ENCODE measurements at places on chromosomes 12 and 14.
A peak's percentile ranks its signal among the peaks of the same experiment; 100 is the strongest.

- no peak for DNase-seq
Observed at GRCh38 chr14:61631045-61631687, 64.1 kb upstream of the HIF1A start.

DNA sequence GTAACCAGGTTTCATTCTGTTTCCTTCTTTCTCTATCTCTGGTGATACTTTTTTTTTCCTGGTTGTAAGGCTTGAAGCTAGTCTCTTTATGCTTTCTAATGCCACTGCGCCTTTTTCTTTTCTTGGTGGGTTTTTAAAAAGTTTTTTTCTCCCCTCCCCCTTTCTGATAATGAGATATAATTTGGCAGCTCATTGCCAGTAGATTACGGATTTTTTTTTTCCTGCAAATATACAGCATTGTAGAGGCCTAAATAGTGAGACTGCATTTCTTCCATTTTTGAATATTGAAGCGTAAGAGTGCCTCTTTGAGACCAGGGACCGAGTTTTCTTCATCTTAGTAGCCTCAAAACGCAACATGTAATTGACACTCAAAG, 1.1 kb downstream of the PAPOLA start:
- no peak for DNase-seq

DNA sequence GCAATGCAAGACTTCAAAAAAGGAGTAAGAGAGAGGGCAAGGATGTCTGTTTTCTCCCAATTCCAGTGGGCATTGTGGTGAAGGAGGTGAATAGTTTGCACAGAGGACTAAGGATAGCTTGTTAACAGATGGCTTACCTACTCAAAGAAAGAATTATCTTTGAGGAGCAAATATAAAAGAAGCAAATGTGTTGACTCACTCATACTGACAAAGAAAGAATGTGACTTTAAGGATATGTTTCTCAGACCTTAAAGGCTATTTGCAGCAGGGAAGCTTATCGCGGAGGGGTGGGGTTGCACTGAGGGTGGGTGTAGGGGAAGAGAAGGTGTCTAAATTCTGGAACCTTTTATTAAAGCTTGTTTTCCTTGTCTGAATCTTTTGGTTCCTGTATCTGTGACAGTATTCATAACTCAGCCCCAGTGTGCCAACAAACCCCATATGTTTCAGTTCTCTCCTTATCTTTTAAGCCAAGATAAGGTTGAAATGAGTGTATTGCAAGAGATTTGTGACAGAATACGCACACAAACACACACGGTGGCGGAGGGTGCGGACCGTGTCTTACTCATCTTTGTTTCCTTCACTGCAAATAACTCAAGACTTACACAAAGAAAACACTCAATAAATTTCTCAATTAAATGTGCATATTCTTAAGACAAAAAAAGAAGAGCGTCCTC, 146.4 kb upstream of the ARID2 start:
- no peak for DNase-seq

DNA sequence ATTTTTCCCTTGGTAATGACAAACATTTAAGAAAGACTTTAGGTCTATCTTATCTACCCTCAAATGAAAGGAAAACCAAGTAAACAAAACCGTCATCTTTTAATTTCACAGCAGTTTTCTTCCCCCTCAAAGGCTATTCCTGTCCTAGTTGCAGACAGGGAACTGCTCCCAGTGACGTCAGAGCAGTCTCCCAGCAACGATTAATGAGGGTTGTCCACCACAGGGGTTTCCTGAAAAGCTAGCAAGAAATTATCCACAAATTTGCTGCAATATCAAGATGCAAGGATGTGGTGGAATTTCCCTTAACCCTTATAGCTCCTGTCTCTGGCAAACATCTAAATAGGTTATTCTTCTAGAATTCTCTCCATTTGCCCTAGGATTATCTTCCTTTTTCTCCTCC, 89.1 kb upstream of the STAC3 start:
- DNase-seq, result no peak

DNA sequence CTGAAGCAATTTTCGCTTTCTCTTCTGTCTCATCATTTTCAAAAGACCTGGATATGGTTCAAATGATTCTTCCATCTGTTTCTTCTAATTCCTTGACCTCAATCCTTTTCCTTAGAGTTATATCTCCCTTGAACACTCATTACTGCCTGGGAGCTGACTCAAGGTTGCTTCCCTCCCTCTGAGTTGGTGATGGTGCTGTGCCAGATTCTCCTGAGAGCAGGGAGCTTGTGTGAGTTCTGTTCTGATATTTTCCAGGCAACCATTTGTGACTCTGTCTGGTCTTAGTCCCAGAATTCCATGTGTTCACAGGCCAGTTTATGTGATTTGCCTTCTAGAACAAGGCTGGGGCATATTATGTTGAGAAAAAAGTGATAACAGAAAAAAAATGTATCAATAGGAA, 505.1 kb upstream of the SYT1 start:
- no peak for DNase-seq

GRCh38 chr12:2259369-2259768, 206.6 kb downstream of the CACNA1C start:
- no peak for DNase-seq

GRCh38 chr12:65622056-65622455, 202.2 kb upstream of the HMGA2 start:
- DNase-seq, result no peak

DNA sequence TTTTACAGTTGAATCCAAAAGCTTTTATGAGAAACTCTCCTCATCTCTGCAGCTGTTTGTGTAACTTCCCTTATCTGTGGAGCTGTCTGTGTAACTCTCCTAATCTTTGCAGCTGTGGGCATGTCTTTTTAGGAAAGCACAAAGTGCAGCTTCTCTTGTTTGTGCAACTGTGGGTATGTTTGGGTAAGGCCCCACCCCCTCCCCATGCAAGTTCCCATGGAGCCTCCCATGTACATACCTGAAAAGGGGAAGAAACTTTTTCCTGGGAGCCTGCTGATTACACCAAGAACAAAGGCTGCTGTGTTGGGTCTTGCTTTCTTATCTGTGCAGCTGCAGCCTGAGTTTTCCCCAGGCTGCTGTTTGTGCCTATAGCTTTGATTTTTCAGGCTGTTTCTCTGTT, 42.7 kb upstream of the CDKN3 start:
- DNase-seq, result no peak

DNA sequence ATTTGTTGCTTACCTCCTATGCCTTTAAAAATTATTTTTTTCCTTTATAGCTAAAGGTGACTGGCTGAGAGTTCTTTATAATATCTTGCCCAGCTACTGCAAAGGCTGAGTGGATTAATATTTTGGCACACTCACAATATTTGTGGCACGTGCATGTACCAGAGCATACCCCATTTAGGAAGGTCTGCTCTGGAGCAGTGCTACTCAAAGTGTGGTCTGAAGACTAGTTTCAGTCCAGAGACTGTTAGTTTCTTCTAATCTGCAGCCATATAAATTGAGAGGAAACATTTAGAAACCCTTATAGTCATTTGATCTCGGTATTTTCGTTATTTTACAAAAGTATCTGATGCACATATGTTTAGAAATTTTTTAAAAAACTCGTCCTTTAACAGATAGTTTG, 51.0 kb downstream of the IFT81 start:
- no peak for DNase-seq

DNA sequence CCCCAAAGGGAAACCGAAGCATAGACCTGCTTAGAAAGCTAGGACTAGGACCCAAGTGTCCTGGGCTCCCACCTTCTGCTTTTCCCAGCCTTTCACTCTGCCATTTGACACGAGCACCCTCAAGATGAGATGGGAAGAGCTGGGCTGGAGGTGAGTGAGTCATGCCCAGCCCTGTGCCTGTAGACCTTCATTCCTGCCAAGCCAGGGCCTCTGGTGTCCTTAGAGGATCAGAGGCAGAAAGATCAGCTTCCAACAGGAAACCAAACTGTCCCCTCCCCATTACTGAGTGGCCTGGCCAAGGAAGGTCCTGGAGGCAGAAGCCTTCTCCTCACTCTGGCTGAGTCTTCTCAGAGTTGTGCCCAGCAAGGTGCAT, 3.5 kb downstream of the TMEM63C start:
- DNase-seq, result no peak

DNA sequence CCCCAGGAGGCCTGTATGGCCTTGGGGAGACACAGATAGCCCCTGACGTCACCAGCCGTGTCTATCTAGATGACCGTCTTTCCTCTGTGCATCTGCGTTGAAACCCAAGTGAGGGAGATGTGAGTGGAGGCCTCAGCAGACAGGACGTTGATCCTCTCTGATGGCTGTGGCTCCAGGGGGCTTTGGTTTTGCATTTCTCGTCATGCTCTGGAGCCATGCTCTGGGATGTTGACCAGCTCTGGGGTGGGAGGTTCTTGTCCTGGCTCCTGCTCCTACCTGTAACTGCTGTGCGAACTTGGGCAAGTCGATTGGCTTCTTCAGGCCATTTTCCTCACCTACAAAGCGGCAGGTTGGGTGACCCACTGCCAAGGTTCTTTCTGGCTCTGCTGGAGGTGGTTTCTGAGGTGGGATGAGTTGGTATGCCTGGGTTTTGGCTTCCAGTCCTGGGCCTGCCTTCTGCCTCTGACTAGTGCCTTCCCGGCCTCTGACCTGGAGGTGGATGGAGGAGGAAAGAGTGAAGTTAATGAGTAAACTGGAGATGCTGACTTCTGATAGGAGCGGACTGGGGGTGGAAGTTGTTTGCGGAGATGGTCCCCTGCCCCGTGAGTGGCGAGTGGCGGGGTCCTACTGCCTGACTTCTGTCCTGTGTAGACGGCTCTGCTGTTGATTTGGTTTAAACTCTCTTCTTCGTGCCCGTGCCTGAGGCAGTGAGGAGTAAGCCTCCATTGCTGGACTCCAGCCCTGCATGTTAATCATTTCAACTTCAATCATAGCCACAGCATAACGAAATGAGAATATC, 8.4 kb downstream of the TSPAN9 start:
- DNase-seq, result no peak

DNA sequence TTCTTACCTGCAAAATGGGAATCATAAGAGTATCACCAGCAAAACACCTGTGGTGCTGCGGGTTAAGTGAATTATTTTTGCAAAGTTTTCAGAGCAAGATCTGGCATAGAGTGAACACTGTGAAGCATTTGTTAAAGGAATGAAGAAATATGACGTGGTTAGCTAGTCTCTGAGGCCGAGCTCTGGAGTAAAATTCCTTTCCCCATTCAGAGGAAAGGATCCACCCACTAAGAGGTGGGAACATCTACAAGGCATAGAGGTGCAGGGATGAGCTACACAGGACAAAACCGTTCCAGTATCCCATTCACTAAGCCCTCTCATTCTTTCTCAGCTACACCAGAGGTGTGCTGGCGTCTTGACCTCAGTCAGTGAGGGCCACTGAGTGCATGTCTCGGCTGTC, 48.5 kb downstream of the JAG2 start:
- no peak for DNase-seq

- DNase-seq, result no peak
Observed at GRCh38 chr12:60947533-60947932, 1312.7 kb upstream of the USP15 start.

DNA sequence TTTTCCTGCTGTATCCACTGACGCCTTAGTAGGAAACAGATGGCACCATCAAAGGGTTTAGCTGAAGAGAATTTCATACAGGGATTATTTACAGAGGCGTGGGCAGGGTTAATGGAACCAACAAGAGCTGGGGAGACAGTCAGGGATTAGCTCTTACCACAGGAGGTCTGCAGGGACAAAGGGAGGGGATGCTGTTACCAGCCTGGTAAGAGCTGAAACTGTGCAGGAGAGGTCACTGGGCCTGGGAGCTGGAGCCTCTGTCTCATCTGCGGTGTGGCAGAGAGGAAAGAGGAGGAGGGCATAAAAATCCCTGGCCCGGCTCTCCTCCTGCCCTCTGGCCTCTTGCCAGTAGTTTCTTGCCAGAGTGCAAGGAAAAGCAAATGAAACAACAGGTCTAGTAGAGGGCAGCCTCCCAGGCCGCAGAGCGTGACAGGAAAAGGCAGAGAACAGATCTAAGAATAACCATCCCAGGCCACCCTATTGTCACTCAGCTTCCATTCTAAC, 18.9 kb upstream of the POC1B start:
- DNase-seq, result no peak

- DNase-seq, result peak; percentile 17
Observed at GRCh38 chr14:95156161-95157047, 925 bp downstream of the DICER1 start.

DNA sequence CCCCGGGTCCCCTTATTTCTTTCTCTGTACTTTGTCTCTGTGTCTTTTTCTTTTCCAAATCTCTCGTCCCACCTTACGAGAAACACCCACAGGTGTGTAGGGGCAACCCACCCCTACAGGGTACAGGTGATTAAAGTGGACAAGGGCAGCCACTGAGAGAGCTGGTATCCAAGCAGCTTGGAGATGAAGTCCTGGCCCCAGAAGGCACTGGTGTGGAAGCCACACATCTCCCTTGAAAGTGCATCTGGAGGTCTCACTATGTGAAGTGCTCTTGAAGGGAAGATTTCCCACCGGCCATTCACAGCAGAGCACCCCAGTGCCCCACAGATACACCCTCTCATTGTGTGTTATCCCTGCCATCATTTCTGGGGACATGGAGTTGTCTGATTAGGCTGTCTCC, 6.3 kb upstream of the BICD1 start:
- DNase-seq, result no peak

DNA sequence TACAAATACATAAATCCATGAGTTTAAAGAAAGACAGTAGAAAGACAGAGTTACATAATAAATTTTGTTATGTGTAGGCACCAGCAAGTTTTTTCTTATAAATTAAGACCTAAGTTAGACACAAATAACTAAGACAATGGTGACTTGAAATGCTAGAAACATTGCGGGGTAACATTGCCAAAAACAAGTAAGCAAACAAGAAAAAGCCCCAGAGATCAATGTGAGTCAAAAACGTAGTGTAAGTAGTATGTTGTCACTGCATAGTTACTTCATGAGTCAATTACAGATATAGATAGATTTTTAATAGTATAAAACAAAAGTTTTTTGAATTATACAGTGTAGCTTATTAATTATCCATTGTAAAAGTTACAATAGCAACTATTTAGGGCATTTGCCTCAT, 83.4 kb downstream of the CNTN1 start:
- DNase-seq, result no peak

DNA sequence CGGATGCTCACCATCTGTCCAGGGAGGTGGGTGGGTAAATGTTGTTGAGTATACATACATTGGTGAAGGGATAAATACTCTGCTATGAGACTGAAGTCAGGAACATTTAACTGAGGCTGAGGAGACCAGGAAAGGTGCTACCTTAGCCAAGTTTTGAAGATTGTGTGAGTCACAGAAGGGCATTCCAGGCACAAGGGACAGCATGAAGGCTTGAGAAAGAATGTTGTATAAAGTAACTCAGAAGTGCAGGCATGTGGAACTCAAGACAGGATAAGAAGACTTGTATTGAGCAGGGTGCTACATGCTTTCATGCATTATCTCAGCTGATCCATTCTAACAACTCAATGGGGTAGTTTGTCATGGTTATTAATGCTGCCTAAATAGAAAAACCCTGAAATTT, 112.7 kb downstream of the IPO8 start:
- DNase-seq, result no peak

DNA sequence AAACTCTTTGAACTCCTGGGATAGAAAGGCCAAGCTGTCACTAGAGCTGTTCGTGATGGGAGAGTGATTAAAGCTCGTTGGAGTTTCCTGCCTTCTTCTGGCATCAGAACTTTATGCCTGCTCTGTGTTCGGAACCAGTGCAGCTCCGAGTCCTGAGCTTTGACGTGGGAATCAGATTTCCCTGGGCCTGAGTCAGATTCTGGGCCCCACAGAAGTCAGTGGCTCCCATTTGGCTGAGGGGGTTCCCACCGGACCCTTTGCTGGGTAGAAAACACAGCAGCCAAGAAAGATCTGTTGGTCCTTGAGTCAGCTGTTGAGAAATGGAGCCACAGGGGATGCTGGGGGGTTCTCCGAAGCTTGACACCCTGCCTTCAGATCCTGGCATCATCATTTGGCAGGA, 238.0 kb downstream of the CHST11 start:
- no peak for DNase-seq

- DNase-seq, result no peak
Observed at GRCh38 chr14:52117111-52117832, 48.4 kb upstream of the NID2 start.
